Head of caudate nucleus (tissue), 42 donors: ENCODE measurements at places on chromosomes 2 and 18.

- DNase-seq = no peak
Measured at GRCh38 chr18:8865934-8866333, 160.6 kb downstream of the MTCL1 start.

DNA sequence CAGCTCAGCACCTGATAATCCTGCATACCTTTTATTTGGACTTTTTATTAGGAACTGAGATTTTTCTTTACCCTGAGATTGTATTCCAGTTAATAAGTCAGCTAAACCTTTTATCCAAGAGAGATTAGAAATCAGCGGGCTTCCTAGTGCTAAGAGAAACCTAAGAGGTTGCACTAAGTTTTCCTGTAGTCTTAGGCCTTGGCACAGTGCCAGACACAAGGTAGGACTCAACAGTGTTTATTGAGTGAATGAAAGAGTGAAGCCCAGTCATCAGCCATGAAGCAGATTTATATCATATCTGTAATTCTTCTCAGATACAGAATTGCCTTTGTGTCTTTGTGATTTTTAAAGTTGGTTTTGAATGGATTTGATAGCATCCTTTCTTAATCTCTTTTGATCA lies 13.6 kb downstream of the OTX1 start:
- DNase-seq = no peak

DNA sequence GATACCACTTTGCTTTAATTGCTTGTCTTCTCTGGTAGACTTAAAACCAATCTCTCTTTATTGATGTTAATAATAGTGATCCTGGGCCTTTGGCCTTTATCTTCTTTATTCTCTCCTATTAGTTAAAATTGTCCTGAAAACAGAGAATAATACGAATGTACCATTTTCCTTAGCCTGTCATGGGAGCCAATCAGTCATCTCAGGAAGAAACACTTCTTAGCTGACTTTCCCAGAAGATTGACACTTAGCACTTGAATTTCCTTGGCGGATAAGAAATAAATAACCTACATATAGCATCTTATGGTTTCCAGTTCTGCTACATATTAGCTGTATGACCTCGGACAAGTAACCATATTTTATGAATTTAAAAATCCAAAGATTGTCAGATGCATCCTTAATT lies 338.4 kb upstream of the SLC14A2 start:
- no peak for DNase-seq

- DNase-seq = no peak
Measured at GRCh38 chr18:56748698-56749268, 97.6 kb downstream of the WDR7 start.
